Hepatocyte (in vitro differentiated cells): ENCODE measurements at places on chromosomes 2 and 18. TPM values are rescaled to one million over a fixed set of nuclear protein-coding genes. Genes with fewer than 3 reads are reported as not detected.

DNA sequence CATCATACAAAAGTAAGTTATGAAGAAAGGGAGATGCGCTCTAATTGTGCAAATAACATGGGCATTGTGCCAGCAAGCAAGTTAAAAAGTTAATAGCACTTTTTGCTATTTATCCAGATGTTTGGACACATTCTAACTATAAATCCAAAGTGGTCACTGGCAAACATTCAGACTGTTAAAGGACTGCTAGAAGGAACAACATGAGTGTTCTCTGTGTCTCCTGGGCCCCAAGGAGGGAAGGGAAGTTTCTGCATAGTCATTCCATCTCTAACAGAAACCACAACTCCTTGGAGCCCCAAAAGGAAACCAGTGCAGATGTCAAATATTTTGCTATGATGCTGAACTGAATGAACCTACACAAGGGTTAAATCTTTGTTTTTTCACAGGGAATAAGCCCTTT lies 213.3 kb upstream of the HNRNPA3 start:
- H3K27me3 ChIP-seq: no peaks in the 10 kb centered on the region
- peak overlapping the region; percentile 65 for H3K27ac ChIP-seq
- peak; percentile 6 for DNase-seq
- H3K4me1 ChIP-seq: peaks cover 10% of the 10 kb centered on the region
- H3K4me3 ChIP-seq: no peak overlapping the region
- H3K36me3 ChIP-seq: no peaks in the 10 kb centered on the region

NT5C1B gene
- 0.22 and 0.51 TPM in 2 replicates for polyA plus RNA-seq

GRCh38 chr18:5287854-5288253 lies 7.7 kb downstream of the ZBTB14 start:
- H3K27ac ChIP-seq: no peak overlapping the region
- DNase-seq: no peak
- no peaks in the 10 kb centered on the region for H3K36me3 ChIP-seq

IL1RL2 gene
- 1.3 TPM in 1 of 2 replicates, not detected in the other for polyA plus RNA-seq

FBXO36 gene
- polyA plus RNA-seq: 2.6 and 3.8 TPM in 2 replicates

DNA sequence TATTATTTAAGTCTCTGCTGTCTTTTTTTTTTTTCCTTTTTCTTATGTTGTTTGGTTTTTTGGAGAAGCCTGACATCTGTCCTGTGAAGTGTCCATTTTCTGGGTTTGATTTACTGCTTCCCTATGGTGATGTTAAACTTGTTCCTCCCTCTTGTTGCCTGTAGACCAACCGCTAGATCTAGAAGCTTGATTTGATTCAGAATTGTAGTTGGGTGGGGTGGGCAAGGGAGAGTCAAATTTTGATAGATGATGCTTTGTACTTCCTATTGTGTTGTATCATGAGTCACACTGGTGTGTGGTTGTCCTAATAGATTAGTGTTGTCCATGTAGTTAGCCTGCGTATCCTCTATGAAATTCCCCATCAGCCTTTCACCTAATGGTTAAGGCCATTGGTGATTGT lies 35.4 kb downstream of the CAB39 start:
- no peak overlapping the region for H3K27ac ChIP-seq
- H3K4me1 ChIP-seq: no peaks in the 10 kb centered on the region
- no peaks in the 10 kb centered on the region for H3K27me3 ChIP-seq
- no peaks in the 10 kb centered on the region for H3K36me3 ChIP-seq
- no peak overlapping the region for H3K4me3 ChIP-seq
